ENCODE measurements at places on chromosomes 1 and 21.
A peak's percentile ranks its signal among the peaks of the same experiment; 100 is the strongest.

DNA sequence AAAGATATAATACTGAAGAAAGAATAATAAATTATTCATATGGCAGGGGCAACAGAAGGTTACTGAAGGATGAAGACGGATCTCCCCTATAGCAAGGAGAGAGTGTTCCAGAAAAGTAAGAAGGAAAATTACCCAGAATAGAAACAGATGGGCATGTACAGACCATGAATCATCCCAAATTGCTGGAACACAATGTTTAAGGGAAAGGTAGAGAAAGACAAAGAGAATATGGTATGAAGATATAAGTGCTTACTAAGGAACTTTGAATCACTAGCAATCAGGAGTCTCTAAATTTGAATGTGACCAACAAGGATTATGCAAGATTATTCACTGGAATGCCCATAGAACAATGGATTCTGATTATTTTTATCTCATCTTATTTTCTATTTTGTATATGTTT is 375.4 kb downstream of the COL11A1 start:
- no peak for DNase-seq

DNA sequence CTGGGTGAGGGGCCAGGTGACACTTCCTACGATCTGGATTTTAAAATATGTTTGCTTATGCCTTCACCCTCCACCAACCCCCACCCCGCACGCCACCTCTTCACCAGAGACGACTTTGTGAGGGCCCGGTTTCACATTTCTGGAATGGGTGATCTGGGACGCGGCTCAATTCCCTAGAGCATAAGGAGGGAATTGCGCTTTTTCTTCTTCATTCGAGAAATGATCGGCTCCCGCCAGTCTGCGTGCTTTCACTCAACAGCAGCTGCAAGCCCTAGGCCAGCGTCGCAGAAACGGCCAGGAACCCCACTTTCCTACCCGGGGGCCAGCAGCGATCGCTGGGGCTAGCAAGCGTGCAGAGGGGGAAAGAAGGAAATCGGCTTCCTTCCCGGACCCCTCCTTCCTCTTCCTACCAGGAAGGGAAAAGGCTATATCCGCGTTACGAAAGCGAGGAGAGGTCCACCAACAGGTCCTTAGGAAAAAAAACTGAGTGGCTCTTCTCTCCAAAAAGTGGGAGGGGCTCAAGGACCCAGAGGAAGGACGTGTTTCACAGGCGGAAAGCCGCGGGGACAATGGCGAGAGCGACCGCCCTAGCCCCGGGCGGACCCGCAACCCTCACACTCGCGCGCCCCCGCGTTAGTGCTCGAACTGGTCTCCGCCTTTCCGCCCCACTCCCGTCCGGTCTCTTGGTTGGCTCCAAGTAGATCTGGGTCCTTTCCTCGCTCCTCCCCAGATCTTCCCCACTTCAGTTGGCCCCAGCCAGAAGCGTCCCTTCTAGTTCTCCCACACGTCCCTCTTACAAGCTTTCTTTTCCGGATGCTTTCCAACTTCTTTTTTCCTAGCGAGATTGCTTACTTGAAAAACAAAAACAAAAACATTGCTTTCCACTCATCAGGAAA is 1.1 kb upstream of the ADAMTS1 start:
- DNase-seq: no peak

DNA sequence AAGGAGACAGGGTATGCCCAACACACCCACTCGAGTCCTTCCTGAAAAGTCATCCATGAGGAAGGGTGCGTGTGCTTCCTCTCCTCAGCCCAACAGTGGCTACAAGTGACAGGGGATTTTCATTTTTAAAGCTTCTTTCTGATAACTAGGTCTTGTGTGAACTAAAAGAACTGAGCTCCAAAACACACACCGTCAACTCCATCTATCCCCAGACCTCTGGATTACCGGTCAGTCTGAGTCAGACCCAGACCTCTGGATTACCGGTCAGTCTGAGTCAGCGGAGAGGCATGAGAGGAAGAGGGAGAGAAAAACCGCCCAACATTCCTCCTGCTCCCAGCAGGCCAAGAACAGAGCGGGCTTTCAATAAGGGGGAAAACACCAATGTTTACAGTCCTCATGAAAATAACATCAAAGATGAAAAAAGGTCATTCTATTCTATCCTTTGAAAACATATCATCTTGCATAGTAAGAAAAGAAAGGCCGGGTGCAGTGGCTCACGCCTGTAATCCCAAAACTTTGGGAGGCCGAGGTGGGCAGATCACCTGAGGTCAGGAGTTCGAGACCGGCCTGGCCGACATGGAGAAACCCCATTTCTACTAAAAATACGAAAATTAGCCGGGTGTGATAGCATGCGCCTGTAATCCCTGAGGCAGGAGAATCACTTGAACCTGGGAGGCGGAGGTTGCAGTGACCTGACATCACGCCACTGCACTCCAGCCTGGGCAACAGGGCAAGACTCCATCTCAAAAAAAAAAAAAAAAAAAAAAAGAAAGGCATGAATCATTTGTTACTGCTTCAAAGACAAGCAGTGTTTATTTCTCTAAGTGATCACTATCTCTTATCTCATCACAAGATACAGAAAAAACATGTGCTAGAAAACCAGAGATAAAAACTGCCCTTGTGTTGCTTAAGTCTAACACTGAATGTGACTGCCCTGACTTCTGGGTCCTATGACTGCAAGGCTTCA is 3.4 kb downstream of the PTTG1IP start:
- DNase-seq: no peak

DNA sequence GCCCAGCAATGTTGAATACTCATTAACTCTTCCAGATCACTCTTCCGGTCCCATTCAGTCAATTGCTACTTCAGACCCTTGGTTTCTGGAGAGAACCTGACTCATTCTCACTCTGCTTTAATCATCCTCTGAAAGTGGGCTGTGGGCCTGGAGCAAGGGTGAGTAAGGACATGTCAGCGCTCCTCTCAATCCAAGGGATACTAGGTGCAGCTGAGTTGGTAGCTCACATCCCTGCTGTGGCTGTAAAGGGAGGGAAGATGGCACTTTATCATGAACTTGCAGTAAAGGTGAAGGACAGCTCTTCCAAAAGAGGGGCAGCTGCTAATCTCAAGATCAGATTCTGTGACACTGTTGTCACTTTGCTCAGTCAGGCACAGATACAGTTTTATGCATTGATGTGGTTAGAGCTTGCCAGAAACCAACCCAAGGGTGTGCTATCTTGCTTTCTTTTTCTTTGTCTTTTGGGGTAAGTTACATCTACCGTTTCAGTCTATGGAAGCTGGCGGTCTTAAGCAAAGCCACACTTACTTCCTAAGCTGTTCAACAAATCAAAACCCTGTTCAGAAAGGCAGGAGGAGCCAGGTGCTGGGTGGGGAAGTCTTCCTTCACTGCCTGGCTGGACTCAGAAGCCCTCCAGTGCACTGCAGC is 26.5 kb upstream of the NTPCR start:
- DNase-seq: no peak

DNA sequence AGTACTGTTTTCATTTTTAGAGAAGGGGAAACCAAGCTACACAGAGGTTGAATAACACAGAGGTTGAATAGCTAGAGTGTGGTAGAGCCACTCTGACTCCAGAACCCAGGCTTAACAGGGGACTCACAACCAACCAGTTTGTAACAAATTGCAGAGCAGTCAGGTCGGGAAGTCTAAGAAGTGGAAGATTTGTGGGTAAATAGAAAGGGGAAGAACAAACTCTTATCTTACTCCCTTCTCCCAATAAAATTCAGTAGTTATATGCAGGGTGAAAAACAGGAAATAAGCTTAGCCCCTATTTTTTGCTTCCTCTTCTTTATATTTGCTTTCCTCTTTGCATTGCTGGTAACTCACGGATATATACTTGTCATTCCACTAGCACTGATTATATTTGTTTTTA is 23.2 kb downstream of the CDC42 start:
- DNase-seq: peak; percentile 62

- DNase-seq: no peak
Observed at GRCh38 chr1:105700723-105701122, 1355.8 kb upstream of the PRMT6 start.

- DNase-seq: no peak
Observed at GRCh38 chr1:200694738-200695137, 25.0 kb upstream of the DDX59 start.

All from AML-193 (cell line).